ENCODE measurements at places on chromosomes 6 and 20.

GRCh38 chr20:5751856-5752255 is 1.7 kb downstream of the SHLD1 start:
- H3K27ac ChIP-seq, result no peak overlapping the region
- H3K27me3 ChIP-seq, result peaks cover 4% of the 10 kb centered on the region
- H3K36me3 ChIP-seq, result peaks cover 3% of the 10 kb centered on the region
- peaks cover 18% of the 10 kb centered on the region for H3K4me1 ChIP-seq
- DNase-seq, result no peak

GRCh38 chr6:117540670-117541069 is 58.2 kb downstream of the DCBLD1 start:
- peaks cover 5% of the 10 kb centered on the region for H3K4me1 ChIP-seq
- H3K27ac ChIP-seq, result no peak overlapping the region

DNA sequence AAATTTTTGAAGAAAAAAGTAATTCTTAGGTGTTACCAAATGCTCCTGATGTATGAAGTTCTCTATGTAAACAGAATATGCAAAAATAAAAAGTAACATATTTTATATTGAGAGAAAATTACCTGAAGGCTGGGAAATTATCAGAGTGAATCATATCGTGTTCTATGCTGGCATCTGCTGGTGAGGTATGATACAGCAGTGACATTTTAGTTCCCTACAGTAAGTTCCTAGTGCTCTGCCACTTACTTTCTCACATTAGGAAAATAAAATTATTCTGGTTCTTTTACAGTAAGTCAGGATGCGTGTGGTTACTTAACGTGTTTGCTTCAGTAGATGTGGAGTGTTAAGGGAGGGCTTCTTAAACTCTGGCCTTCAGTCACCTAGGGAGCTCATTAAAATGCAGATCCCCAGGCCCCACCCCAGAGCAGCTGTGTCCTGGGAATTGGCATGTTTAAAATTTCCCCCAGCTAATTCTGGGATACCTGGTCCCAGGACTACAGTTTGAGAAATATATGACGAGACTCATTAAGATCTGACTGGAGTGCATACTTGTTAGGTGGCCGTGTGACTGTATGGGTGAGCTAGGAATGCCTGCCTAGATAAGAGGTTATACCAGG is 3.2 kb downstream of the ACTR5 start:
- H3K27me3 ChIP-seq, result peaks cover 13% of the 10 kb centered on the region
- peaks cover 31% of the 10 kb centered on the region for H3K36me3 ChIP-seq
- H3K27ac ChIP-seq, result no peak overlapping the region
- peaks cover 20% of the 10 kb centered on the region for H3K4me1 ChIP-seq
- H3K4me3 ChIP-seq, result no peak overlapping the region
- DNase-seq, result no peak

DNA sequence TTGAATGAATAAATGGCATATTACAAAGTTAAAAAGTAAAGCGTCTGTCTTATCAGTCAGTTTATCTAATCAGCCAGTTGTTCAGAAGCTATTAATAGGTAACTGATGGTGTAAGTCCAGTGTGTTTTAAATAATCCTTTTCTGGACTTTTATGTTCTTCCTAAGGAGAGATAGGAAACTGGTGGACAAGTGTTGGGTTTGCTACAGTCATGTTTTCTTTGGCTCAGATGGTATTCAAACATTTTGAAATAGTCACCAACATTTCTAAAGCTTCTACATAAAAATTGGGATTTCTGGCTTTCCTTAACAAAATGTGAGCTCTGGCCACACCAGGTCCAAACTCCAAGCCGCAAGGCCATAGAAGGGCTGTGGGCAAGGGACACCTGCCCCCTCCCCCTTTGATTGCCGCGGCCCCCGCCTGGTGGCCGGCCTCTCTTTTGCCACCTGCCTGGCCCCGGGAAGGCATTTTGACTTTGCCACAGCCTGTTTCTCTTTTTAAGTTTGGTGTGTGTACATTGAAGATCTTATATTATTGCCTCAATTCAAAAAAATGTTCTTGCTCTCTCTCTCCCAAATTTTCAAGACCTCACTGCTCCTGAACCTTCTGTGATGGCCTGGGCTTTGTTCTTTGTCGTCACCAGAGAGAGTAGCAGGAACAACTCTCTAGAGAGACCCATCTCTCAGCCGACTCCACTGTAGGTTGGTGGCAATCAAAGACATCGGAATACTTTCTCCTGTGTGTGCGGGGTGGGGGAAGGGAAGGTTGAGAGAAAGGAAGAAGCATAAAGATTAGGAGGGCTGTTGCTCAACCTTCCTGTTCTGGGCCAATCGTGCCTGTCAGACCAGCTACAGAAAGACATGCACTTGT is 84.0 kb upstream of the ZNF217 start:
- no peaks in the 10 kb centered on the region for H3K36me3 ChIP-seq
- H3K27me3 ChIP-seq, result no peaks in the 10 kb centered on the region
- peak overlapping the region; percentile 94 for H3K27ac ChIP-seq
- H3K4me3 ChIP-seq, result peak overlapping the region; percentile 24
- H3K4me1 ChIP-seq, result peaks cover 33% of the 10 kb centered on the region

- no peak for DNase-seq
- no peaks in the 10 kb centered on the region for H3K36me3 ChIP-seq
- H3K27me3 ChIP-seq, result peaks cover 70% of the 10 kb centered on the region
- H3K27ac ChIP-seq, result no peak overlapping the region
- H3K4me1 ChIP-seq, result peaks cover 11% of the 10 kb centered on the region
- peak overlapping the region; percentile 85 for H3K4me3 ChIP-seq
Observed at GRCh38 chr6:144149558-144149893, 791 bp upstream of the STX11 start.

GRCh38 chr6:24584382-24584720 is 61.6 kb downstream of the KIAA0319 start:
- H3K27ac ChIP-seq, result no peak overlapping the region
- DNase-seq, result no peak
- peaks cover 38% of the 10 kb centered on the region for H3K4me1 ChIP-seq
- no peaks in the 10 kb centered on the region for H3K36me3 ChIP-seq
- no peak overlapping the region for H3K4me3 ChIP-seq

DNA sequence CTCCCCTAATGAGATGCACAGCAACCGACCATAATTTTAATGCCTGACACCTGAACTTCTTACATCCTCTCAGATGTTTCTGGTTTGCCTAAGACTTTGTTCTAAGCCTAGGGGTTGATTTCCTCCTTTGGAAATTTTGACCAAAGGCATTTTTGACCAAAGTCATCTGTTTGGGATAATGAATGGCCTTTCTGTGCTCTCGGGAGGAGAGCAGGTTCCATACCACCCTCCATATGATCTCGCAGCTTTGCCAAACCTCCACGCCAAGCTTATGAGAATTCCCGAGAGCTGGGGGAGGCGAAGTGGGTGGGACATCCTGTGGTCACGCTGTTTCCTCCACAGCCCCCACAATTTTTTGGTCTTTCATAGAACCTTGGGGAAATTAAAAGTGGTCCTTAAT is 91.7 kb downstream of the SCML4 start:
- H3K27me3 ChIP-seq, result no peaks in the 10 kb centered on the region
- no peak overlapping the region for H3K27ac ChIP-seq
- H3K36me3 ChIP-seq, result no peaks in the 10 kb centered on the region
- H3K4me3 ChIP-seq, result no peak overlapping the region

DNA sequence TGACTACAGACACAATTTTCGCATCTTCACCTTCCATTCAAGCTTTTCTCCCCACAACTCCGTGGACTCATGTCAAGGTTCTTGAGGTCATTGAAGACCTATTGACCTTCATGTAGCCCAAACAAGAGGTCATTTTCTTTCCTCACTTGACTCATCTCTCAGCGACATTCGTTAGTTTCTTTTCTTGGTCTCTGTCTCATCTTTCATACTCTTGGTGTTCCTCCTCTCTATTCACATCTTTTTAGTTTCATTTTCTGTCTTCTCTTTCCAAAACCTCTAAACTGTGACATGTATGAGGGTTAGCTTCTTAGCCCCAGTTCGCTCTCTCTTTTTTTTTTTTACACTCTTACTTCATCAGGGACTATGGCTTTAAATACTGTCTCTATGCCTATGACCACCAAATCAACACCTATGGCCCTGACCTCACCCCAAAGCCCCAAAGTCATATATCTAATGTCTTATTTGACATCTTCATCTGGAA is 128.6 kb upstream of the BACH2 start:
- H3K27me3 ChIP-seq, result peaks cover 3% of the 10 kb centered on the region
- H3K27ac ChIP-seq, result no peak overlapping the region

- H3K27me3 ChIP-seq, result no peaks in the 10 kb centered on the region
- DNase-seq, result no peak
- H3K4me1 ChIP-seq, result peaks cover 29% of the 10 kb centered on the region
- H3K4me3 ChIP-seq, result no peak overlapping the region
- H3K36me3 ChIP-seq, result no peaks in the 10 kb centered on the region
Observed at GRCh38 chr20:50629670-50630045, 61.7 kb downstream of the RIPOR3 start.

DNA sequence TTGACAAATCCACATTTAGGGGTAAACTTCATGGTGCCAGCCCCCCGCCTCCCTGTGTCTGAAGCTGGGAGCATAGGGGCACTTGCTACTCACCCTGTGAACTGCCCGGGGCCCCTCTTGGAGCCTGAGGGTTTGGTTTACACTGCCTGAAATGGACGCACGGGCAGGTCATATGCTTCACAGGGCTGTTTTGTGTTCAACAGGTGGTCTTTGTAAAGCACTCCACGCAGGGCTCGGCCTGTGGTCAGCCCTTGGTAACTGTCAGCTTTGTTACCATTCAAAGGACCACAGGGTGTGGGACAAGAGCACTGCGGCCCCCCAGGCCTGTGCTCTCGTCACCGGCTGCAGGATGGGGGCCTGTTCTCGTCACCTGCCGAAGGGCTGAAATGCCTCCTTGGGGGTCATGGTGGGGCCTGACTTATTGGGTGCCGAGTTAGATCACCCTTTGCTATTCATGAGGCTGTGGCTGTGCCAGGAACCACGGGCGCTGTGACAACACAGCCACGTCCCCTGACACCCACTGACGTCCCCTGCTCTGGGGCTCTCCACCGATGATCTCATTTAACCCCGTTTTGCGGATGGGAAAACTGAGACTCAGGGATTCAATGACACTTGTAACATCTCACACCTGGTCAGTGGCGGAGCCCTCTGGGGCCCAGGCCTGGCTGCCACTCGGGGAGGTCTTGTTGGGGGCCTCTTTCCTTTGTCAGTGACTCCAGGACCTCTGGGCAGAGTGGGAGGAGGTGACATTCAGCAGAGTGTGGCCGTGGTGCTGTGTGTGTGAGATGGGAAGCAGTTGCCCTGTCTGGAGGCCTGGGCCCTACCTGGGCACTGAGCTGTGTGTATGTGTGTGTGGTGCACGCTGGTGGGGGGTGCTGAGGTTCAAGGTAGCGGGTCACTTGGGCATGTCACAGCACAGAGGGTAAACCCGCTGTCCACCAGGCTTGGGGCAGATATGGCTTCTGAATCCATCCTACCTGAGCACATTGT is 24.9 kb downstream of the ZBP1 start:
- no peaks in the 10 kb centered on the region for H3K27me3 ChIP-seq
- H3K27ac ChIP-seq, result no peak overlapping the region
- no peak for DNase-seq
- no peak overlapping the region for H3K4me3 ChIP-seq
- peaks cover 14% of the 10 kb centered on the region for H3K4me1 ChIP-seq

DNA sequence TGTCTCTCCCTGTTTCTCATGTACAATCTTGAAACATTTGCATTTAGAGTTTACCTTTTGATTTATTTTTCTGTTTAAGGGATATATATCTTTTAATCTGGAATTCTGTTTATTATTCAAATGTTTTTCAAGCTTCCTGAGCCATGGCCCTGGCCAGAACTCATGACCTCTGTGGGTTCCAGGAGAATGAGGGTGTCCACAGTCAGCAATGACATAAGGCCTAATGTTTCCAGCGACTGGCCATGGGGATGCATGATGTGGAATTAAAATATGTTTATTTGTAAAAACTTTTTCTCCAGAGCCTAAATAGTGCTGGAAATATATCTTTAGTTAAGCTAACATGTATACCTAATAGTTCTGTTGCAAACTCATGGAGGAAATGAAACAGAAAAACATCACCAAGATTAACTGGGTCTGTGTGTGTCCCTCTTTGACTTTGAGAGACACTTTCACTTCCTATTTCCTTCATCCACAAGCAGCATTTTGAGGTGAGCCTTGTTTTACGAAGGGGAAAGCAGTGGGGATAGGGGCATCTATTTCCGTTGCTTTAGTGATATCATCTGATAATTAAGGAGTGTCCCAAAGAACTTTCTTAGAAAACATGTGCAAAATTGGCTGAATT is 87.6 kb downstream of the SMOC2 start:
- H3K27ac ChIP-seq, result no peak overlapping the region
- no peak overlapping the region for H3K4me3 ChIP-seq
- no peak for DNase-seq
- peaks cover 4% of the 10 kb centered on the region for H3K27me3 ChIP-seq
- H3K4me1 ChIP-seq, result peaks cover 12% of the 10 kb centered on the region

DNA sequence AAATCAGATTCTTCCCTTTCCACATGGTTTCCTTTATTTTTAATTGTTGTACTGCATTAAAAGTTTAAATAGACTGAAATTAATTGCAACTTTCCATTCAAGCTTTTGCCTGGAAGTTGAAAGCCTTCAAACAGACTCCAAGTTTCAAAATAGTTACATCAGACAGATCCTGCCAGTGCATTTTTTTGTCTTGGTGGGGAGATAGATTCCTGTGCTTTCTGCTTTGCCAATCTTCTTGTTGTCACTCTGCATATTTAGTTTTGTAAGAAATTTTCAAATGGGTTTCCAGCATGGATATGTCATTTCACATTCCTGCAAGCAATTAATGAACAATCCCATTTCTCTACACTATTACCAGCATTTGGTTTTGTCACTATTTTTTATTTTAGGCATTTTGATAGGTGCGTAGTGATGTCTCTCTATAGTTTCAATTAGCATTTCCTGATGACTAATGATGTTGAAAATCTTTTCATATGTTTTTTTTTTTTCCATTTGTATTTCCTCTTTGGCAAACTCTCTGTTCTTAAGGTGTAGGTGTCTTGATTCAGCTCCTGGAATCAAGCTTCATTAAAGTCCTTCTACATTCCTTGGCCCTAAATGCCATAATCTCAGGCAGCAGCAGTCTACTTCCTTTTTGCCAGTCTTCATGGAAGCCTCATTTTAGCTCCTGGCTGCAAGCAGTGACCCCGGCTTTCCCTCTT is 40.5 kb downstream of the SCP2D1 start:
- peaks cover 19% of the 10 kb centered on the region for H3K4me1 ChIP-seq
- no peaks in the 10 kb centered on the region for H3K36me3 ChIP-seq
- no peak overlapping the region for H3K4me3 ChIP-seq
- DNase-seq, result no peak

GRCh38 chr20:10171864-10172751 is 46.5 kb upstream of the SNAP25 start:
- H3K36me3 ChIP-seq, result no peaks in the 10 kb centered on the region
- H3K27ac ChIP-seq, result peak overlapping the region; percentile 54
- DNase-seq, result peak; percentile 51
- peaks cover 9% of the 10 kb centered on the region for H3K4me1 ChIP-seq
- H3K27me3 ChIP-seq, result peaks cover 32% of the 10 kb centered on the region
- peak overlapping the region; percentile 82 for H3K4me3 ChIP-seq

- 0 out of 2 replicates have a peak, but pooled peaks cover 2% of the 10 kb centered on the region for H3K27me3 ChIP-seq
- H3K27ac ChIP-seq, result no peak overlapping the region
- H3K4me3 ChIP-seq, result no peak overlapping the region
- peaks cover 49% of the 10 kb centered on the region for H3K4me1 ChIP-seq
- DNase-seq, result no peak
Observed at GRCh38 chr20:51384875-51385274, 157.6 kb downstream of the NFATC2 start.

All from WTC11 (cell line).